Dorsolateral prefrontal cortex (tissue), 122 donors: ENCODE measurements at places on chromosomes 1 and 21.

DNA sequence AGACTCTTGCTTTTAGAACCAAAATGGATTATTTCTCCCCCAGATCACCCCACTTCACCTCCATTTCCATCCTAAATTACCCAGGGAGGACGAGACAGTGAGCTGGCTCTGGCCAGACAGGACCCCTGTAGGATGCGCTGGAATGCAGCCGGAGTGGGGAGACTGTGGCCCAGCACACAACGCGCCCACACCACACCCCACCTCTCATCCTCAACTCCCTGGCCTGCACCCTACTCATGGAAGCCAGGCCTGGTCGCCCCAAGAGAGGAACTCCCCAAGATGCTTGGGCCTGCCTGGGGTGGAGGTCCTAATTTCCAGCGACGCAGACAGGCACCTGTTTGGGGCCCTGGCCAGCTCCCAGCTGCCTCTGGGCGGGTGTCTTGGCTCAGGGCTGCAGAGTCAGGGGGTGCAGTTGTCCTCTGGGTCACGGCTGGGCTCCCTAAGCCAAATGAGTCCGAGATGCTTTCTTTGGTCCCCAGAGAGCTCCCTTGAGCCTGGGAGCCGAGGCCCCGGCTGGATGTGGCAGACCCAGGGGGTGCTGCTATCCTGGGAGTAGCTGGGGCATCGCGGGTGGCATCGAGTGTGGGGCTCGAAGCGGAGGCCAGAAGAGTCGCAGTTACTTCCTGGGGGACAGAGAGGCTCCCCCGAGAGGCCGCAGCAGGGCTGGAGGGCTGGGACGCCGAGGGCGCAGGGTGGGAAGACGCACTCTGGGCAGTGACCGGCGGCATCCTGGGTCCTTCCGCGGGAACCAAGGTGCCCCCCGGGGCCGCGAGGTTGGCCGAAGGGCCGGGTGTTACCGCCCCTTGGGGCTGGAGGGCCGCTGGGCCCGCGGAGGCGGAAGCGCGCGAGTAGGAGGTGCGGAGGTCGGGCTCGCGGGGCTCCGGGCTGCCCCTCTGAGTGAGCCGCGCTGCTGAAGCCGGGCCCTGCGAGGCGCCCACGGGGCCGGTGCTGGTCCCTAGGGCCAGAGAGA is 10.4 kb downstream of the CLEC20A start:
- DNase-seq = no peak

- DNase-seq = no peak
Measured at GRCh38 chr1:230270185-230270558, 156.0 kb downstream of the PGBD5 start.

GRCh38 chr1:29973406-29973805 is 737.1 kb downstream of the PTPRU start:
- DNase-seq = no peak

GRCh38 chr1:147849098-147849895 is 53.3 kb upstream of the GJA8 start:
- no peak for DNase-seq

DNA sequence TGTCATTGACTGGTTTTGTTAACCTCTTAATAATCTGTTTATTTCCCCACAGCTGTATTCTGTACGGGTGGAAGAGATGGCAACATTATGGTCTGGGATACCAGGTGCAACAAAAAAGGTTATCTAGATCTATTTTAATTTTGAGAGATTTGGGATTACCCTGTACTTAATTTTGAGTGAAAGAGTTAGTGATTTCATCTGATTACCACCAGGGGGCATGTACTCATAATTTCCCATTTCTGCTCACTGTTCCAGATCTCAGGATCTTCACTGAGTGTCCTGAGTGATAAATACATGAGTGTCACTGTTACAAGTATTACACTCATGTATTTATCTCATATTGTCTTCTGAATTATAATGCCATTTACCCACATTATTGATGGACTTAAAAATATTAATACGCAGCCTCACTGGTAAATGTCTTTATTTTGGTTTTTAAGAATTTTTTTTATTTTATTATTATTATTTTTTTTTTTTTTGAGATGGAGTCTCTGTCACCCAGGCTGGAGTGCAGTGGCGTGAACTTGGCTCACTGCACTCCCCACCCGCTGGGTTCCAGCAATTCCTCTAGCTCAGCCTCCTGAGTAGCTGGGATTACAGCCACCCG is 27.4 kb downstream of the DTL start:
- DNase-seq = no peak

DNA sequence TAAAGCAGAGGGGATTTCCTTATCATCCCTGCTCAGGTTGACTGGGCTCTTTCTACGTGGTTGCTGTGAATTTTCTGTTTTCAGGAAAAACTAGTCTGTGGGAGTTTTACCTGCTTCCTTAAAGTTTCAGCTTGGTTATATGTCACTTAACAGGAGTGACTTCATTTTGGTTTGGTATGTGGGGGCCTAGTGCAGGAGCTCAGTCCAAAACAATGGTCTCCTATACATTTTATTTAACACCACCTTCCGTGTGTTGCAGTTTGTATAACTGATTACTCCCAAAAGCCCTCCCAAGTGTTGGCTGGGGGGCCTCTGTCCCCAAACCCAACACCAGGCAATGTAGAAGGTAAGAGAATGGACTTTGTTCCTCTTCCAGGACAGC is 5.3 kb downstream of the IL23R start:
- DNase-seq = no peak
